Muscle of leg (tissue), 16 donors: ENCODE measurements at places on chromosomes 6 and 20. TPM values are rescaled to one million over a fixed set of nuclear protein-coding genes. Genes with fewer than 3 reads are reported as not detected.

GRCh38 chr6:166333172-166333995 is 9.0 kb downstream of the SFT2D1 start:
- DNase-seq = no peak

GRCh38 chr20:32004963-32005362 is 5.3 kb upstream of the CCM2L start:
- DNase-seq = peak; percentile 16

- DNase-seq = peak; percentile 28
Observed at GRCh38 chr6:154343473-154344308, 12.9 kb downstream of the IPCEF1 start.

DNA sequence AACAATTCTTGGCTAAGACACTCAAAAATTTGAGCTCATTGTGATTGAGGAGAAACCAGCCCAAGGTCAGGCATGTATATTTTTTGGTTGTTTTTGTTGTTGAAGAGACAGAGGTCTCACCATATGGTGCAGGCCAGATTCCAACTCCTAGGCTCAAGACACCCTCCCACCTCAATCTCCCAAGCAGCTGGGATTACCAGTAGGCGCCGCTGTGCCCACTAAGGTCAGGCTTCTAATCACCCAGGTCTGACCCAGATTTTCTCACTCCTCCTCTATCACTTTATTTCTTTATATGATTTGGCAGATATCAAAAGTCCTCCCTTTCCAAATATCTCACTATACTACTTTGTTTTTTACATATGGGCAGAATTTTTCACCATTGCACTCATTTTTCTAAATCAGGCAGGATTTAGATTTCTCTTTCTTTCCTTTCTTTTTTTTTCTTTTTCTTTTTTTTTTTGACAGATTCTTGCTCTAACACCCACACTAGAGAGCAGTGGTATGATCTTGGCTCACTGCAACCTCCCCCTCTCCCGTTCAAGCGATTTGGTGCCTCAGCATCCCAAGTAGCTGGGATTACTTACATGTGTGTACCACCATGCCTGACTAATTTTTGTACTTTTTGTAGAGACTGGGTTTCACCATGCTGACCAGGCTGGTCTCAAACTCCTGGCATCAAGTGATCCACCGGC is 1.7 kb upstream of the C6orf141 start:
- no peak for DNase-seq

DNA sequence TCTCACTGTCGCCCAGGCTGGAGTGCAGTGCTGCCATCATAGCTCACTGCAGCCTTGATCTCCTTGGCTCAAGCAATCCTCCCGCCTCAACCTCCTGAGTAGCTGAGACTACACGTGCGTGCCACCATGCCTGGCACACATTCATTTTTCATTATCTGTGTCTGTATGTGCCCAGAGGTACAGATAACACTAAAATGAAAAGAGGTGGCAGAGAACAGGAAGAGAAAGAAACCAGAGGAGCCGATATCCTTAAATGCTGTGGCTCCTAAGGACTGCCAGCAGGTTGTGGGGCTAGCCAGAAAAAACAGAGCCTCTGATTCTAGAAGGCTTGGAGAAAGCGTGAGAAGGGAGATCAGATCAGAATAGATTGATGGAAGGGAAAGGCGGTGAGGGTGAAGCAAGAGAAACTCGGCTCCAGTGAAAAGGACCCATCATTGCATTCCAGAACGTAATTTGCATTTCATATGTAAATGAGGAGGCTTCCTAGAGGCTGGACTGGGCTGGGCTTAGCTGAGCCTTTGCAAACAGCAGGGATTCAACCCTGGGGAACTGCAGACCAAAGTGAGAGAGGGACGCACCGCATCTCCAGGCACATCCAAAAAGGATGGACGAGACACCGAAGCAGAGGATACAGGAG is 64.2 kb downstream of the GCNT2 start:
- DNase-seq = no peak

DNA sequence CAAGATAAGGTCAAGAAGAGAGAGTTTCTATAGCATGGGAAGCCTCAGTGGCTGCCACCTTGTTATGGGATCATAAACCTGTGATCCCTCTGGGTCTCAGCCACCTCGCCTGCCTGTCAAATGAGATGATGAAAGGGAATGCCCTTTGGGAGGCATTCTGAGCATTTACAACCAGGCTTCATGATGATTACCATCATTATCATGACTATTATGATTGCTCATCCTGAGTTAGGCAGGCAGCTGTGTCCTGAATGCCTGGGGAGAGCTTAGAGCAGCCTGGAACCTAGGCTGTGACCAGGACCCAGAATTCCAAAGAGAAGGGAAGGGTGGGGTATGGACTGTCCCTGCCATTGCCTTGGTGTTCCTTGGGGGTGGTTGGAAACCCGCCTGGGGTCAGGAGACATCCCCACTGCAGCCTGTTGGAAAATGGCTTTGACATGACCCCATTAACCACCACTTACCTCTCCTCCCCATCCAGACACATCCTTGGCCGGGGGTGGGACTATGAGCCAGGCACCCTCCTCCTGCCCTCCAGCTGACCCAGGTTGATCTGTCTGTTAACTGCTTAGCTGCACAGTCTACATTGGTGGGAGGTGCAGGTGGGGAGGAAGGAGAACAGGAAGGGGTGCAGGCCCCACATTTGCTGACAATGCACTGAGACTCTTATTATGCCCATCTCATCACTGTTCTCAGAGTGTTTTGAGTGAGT is 51.9 kb downstream of the LRFN2 start:
- no peak for DNase-seq

GRCh38 chr6:142367501-142368018 is 65.8 kb downstream of the ADGRG6 start:
- DNase-seq = peak; percentile 72

- peak; percentile 55 for DNase-seq
Observed at GRCh38 chr6:73104921-73105320, 120.4 kb downstream of the KHDC1L start.

Gene MAP3K7
- 36.0 TPM for polyA plus RNA-seq

Gene UNC93A
- polyA plus RNA-seq = not detected

Gene GRM1
- polyA plus RNA-seq = 0.08 TPM

Gene GPX5
- polyA plus RNA-seq = not detected

Gene ANKS1A
- 56.0 TPM for polyA plus RNA-seq

Gene RIPOR3
- 4.5 TPM for polyA plus RNA-seq

Gene PRELID3B
- 50.9 TPM for polyA plus RNA-seq
